Aorta (tissue), 5 donors: ENCODE measurements at places on chromosomes 7 and 10.

GRCh38 chr7:83872501-83872900 is 223.6 kb upstream of the SEMA3E start:
- no peak for DNase-seq

DNA sequence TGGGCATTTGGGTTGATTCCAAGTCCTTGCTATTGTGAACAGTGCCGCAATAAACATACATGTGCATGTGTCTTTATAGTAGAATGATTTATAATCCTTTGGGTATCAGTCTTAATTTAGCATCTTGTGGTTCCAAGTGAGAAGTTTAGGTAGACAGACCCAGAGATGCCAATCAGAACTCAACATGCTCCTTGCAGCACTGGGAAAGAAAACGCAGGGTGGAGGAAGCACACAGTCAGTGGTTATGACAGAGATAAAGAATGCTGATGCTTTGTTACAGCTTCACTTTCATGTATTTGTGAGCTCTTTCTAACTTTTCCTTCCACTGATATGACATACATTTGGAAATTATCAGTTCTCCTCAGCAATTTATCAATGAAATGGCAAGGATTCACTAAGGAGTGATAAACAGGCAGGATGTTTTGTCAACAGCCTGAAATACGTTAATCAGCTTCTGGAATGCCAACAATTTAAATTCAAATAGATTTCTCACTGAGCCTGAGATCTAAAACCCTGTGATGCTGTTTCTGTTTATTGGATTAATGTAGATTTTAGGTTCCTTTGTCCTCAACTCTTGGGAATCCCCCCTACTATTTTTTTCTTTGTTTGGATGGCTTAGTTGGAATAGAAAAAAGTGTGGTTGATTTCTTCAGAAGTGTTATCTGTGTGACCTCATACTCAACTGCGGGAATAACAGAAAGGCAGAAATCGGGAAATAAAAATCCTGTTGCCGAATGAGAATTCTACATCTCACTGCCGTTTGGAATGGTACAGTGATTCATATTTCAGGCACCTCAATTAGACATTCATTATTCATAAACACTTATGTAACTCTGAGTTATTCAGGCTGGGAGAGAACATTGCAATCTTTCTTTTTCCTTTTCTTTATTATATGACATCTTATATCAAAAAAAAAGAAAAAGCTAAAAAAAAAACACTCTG is 675.0 kb downstream of the CNTNAP2 start:
- no peak for DNase-seq

DNA sequence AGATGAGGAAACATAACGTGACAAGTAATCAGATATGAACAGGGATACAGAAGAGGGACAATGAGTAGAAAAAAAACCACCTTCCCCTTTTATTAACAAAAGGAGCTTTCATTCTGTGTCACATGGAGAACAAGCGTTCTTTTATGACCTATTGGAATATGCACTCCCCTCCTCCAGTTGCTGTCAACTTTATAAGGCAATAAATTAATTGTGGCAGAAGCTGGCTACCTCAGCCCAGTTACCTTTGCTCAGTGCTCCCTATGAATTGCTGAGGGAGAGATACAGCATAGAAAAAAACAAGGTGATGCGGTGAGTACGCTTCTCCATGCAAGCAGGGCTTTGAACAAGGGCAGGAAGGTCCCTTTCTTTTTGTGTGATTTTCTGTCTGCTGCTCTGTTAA is at the start of gene MGAM2:
TSS of gene MGAM2 (plus strand) at position 220 of the 400 bp plus-strand sequence. CDS start 5,156 bp downstream, outside the sequence.
- no peak for DNase-seq

DNA sequence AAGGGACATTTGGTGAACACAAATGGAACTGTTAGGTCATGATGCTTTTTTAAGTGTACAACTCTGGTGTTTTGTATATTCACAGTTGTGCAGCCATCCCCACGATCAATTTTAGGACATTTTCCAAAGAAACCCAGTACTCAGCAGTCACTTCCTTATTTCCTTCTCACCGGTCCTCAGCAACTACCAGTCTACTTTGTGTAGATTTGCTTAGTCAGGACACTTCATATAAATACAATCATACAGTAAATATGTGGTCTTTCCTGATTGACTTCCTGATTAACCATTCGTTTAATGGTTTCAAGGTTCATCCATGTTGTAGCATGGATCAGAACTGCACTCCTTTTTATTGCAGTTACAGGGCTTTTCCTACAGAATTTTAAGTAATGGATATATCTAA is 14.4 kb downstream of the SGPL1 start:
- DNase-seq, result no peak

- DNase-seq, result no peak
These were observed 19.5 kb upstream of the MUC3A start for GRCh38 chr7:100929808-100930174.

DNA sequence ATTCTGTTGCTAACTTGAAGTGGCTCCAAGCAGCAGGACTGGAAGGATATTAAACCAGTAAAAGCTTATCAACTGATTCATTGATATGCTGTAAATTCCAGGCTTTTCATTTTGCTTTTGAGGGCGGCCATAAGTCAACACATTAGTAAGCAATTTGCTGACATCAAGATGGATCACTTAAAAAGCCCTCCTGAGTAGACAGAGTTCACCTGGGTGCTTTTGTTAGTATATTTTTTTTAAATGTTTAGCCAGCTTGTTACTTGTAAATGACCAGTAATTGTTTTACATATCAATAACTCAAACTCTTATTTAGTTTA is 26.5 kb downstream of the RNF32 start:
- no peak for DNase-seq

DNA sequence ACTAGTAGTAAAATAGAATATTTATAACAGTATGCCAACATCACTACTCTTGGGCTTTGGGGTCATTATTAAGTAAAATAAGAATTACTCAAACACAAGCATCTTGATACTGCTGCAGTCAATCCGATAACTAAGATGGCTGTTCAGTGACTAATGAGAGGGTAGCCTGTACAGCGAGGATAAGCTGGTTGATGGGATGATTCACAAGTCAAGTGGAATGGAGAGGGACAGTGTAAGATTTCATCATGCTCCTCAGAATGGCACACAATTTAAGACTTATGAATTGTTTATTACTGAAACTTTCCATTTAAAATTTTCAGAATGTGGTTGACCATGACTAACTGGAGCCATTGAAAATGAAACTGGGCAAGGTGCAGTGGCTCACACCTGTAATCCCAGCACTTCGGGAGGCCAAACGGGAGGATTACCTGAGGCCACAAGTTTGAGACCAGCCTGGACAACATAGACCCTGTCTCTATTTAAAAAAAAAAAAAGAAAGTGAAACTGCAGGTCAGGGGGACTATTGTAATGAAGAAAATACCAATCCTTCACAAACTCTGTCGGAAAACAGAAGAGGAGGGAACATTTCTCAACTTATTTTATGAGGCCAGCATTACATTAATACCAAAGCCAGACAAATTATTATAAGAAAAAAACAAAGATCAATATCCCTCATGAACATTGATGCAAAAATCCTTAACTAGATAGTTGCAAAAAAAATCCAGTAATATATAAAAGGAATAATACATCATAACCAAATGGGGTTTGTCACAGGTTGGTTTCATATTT is 11.2 kb downstream of the AVL9 start:
- no peak for DNase-seq

DNA sequence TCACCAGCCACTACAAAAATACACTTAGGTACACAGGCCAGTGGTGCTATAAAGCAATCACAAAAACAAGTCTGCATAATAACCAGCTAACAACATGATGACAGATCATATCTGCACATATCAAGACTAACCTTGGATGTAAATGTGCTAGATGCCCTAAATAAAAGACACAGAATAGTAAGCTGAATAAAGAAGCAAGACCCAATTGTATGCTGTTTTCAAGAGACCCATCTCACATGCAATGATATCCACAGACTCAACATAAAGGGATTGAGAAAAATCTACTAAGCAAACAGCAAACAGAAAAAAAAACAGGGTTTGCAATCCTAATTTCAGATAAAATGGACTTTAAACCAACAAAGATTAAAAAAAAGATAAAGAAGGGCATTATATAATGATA is 505.4 kb upstream of the FZD8 start:
- DNase-seq, result no peak

DNA sequence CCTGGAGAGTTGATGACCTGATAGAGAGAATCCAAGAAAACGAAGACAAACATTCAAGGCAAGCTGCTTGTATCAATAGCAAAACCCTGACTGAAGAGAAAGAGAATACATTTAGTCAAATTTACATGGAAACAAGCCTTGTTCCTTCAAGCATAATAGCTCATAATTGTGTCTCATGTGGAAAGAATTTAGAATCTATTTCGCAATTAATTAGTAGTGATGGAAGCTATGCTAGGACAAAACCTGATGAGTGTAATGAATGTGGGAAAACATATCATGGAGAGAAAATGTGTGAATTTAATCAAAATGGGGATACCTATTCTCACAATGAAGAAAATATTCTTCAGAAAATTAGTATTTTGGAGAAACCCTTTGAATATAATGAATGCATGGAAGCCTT is 18.0 kb downstream of the RBAK start:
- DNase-seq, result no peak

DNA sequence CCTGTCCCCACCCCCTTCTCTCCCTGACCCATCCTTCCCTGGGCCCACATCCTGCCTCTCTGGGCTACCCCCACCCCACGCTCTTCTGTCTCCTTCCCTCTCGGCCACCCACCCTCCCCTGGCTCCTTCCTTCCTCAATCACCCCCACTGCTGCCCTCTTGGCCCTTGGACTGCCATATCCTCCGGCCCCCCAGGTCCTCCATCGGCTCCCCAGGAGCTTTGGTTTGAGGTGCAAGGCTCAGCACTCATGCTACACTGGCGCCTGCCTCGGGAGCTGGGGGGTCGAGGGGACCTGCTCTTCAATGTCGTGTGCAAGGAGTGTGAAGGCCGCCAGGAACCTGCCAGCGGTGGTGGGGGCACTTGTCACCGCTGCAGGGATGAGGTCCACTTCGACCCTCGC is 10.9 kb downstream of the EPHB6 start:
- no peak for DNase-seq

GRCh38 chr7:132519936-132520335 is 56.3 kb downstream of the PLXNA4 start:
- DNase-seq, result no peak

DNA sequence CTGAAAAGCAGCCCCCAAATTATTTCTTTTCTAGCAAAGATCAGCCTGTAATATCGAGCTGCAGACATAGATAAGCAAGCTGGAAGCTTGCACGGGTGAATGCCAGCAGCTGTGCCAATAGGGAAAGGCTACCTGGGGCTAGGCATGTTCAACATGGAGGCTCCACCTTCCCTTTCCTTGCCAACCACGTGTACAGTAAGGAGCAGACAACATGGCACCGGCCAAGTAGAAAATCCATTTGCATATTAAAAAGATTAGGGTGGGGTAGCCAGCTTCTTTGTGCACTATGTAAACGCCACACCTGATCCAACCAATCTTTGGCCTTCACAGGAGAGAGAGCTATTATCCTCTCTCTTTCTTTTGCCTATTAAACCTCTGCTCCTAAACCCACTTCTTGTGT is 56.7 kb upstream of the SEPHS1 start:
- no peak for DNase-seq

DNA sequence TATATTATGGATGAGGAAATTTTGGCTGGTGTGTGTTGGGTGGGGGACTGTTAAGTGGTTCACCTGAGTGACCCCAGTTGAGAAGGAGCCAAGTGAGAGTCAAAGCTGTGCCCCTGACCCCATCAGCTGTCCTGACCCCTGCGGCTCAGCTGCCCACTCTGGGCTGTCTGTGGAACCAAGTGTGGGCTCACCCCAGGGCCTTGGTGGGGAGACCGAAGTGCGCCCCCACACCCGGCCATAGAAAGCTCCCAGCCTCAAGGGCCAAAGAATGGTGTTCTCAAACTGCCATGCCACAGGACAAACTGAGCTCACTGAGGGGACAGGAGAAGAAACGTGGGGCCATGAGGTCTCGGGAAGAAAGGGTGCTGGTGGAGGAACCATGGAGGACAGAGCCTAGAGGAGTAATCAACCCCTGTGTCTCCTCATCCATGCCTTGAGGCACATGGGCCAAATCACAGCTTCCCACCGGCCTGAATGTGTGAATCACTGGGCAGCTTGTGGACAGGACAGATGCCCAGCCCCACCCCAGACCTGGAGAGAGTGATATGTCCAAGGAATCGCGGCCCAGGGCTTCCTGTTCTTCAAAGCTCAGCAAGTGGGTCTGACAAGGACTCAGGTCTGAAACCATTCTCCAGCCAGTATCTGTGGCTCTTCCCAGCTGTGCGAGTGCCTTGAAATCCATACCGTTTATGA is 86.2 kb upstream of the CACUL1 start:
- no peak for DNase-seq

DNA sequence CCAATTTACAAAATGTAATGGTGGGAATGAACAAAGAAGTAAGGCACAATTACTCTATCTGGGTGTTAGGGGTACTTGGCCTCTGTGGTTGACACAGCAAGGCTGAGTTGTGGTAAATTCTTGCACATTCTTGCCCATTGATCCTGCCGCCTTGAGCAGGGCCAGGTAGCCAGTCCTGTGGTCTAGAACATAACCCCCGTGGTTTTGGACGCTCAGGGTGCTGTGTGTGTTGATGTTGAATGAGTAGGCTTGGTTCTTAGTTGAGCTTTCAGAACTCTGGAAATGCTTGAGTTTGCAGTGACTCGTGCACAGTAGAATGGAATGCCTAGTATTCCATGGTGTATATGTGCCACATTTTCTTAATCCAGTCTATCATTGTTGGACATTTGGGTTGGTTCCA is 42.3 kb upstream of the CDHR3 start:
- no peak for DNase-seq

DNA sequence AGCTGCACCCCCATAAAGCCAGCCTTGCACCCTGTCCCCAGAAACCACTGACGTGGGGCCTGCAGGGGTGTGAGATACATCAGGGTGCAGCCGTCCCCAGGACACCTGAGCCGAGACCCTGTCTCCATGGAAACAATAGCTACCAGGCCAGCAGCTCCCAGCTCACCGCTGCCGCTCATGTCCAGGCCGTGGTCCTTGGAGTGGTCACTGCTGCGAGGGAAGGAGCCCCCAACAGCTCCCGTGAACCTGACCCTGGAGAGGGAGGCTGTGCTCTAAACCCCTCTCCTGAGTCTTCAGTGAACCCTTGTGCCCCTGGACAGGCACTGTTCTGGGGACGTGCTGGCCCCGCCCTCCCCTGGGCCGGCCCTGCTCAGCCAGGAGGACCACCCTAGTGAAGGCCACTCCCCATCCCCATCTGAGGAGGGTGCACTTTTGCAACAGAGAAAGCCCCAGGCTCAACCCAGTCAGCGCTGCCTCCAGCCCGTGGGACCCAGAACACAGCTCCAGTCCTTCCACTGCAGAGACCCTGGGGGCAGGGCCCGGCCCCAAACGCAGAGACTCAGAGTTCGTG is 19.6 kb upstream of the INPP5A start:
- DNase-seq, result peak; percentile 75

GRCh38 chr10:44183667-44184632 is 200.9 kb downstream of the CXCL12 start:
- DNase-seq, result no peak
